ENCODE measurements at places on chromosomes 6 and 20.

DNA sequence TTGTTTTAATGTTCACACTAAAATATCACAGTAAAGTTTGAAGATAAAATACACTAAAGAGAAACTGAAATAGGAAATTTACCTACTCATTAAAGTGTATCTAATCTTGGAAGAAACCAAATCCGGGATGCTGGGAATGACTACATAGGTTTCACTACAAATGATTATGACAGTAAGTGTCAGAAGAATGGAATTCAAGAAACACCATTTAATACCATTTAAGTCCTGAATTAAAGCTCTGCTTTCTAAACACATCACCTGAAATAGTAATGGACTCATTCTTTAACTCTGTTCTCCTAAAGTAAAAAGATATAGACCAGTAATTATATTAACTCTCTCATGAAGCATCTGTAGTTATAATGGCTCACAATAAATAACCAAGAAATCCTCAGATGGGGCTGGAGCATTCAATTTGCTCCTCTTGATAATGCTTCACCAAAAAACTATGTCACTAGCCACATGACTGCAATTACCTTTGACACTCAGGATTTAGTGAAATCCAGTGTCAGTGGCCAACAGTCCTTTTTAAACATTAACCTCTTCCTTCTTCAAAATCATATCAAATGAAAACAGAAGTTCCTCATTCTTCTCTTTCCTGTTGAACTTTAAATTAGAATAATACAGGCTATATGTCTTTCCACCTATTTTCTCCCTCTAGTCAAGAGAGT is 41.4 kb downstream of the MAP7 start:
- DNase-seq, result no peak

- DNase-seq, result no peak
These were observed 353.2 kb upstream of the BTBD3 start for GRCh38 chr20:11564491-11564890.

DNA sequence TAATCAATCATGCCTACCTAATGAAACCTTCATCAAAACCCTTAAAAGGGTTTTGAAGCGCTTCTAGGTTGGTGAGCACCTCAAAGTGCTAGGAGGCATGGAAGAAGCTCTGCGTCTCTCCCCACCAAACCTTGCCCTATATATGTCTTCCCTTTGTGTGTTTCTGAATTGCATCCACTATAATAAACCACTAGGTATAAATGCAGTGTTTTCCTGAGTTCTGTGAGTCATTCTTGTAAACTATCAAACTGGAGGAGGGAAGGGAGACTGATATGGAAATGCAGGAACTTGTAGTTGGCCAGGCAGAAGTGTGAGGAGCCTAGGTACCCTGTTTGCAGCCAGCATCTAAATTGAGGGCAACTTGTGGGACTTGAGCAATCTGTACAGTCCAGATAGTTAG is 698.8 kb downstream of the DOK5 start:
- no peak for DNase-seq

- DNase-seq, result no peak
These were observed 19.3 kb downstream of the SIRT5 start for GRCh38 chr6:13593720-13594119.

GRCh38 chr6:83556871-83557270 is 44.5 kb downstream of the PRSS35 start:
- DNase-seq, result no peak

DNA sequence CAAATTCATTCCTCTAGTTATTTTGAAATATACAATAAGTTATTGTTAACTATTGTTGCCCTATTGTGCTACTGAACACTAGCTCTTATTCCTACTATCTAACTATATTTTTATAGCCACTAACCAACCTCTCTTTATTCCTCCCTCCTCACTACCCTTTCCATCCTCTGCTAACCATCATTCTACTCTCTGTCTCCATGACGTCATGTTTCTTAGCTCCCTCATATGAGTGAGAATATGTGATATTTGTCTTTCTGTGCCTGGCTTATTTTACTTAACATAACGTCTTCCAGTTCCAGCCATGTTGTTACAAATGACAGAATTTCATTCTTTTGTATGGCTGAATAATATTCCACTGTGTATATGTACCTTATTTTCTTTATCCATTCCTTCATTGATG is 95.3 kb downstream of the ATXN1 start:
- no peak for DNase-seq

DNA sequence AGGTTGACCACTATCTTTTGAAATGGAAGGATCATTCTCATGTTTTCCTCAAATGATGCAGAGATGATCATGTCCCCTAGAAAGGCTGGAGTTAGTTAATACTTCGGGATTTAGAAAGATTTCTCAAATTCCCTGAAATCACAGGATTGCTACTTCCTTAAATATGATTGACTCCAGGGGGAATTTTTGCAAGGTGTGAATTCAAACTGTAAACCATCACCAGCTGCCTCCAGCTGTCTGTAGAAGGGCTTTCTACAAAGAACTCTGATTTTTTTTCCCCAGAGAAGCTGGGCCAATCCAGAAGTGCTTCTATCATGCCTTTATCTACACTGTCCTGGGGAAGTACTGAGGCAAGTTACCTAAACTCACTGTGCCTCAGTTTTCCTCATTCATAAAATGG is 114.5 kb downstream of the EDN1 start:
- DNase-seq, result no peak

DNA sequence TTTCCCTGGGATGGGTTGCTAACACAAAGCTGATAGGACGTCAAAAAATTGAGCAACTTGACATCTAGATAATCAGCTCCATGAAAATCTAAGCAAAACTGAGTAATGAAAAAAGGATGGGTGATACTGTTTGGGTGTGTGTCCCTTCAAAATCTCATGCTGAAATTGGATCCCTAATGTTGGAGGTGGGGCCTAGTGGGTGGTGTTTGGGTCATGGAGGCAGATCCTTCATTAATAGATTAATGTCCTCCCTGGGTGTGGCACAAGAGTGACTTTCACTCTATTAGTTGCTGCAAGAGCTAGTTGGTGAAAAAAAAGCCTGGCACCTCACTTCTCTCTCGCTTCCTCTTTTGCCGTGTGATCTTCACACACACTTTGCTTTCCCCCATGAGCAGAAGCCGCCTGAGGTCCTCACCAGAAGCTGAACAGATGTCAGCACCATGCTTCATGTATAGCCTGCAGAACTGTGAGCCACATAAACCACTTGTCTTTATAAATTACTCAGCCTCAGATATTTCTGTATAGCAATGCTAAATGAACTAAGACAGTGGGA is 160.9 kb downstream of the FRK start:
- DNase-seq, result no peak

- no peak for DNase-seq
These were observed 200.8 kb upstream of the CHD6 start for GRCh38 chr20:41818991-41819390.

DNA sequence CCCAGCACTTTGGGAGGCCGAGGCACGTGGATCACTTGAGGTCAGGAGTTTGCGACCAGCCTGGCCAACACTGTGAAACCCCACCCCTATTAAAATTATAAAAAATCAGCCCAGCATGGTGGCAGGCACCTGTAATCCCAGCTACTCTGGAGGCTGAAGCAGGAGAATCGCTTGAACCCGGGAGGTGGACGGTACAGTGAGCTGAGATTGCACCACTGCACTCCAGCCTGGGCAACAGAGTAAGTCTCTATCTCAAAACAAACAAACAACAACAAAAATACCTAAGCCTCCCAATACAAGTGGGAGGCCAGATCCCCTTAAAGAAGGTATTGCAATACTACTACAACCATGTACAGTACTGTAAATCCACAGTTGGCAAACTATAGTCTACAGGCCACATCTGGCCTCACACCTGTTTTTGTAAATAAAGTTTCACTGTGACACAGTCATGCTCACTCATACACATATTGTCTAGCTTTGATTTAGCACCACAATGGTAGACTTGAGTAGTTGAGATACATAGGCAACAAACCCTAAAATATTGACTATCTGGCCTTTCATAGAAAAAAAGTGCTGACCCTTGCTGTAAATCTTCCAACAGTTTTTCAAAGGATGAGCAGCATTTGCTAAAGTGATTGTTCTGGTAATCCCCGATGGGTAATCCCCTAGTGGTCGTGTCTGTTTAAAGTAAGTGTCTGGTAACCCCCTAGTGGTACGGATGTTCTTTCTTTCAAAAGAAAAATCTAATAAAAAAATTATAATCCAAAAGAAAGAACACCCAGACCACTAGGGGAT is 202.0 kb downstream of the RNGTT start:
- no peak for DNase-seq

DNA sequence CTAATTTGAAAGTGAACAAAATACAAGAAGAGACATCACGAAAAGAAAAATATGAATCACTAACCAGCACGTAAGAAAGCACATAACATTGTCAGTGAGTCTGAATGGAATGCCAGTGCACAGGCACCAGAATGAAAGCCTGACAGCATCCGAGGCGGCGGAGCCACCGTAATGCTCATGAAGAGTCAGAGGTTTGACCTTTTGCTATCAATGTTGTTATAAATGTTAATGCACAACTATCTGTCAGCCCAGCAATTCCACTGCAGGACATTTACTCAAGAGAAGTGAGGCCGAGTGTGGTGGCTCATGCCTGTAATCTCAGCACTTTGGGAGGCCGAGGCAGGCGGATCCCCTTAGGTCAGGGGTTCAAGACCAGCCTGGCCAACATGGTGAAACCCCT is 562.1 kb downstream of the PRKN start:
- DNase-seq, result no peak

DNA sequence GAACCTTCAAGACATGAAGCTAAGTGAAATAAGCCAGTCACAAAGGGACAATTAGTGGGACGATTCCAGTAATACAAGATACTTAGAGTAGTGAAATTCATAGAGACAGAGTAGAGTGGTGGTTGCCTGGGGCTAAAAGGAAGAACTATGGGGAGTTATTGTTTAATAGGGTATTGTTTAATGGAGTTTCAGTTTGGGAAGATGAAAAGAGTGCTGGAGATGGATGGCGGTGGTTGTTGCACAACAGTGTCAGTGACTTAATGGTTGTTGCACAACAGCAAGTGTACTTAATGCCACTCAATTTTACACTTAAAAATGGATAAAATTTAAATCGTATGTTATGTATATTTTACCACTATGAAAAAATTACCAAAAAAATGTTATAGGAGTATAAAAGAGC is 209.7 kb upstream of the TENT5A start:
- DNase-seq, result no peak

DNA sequence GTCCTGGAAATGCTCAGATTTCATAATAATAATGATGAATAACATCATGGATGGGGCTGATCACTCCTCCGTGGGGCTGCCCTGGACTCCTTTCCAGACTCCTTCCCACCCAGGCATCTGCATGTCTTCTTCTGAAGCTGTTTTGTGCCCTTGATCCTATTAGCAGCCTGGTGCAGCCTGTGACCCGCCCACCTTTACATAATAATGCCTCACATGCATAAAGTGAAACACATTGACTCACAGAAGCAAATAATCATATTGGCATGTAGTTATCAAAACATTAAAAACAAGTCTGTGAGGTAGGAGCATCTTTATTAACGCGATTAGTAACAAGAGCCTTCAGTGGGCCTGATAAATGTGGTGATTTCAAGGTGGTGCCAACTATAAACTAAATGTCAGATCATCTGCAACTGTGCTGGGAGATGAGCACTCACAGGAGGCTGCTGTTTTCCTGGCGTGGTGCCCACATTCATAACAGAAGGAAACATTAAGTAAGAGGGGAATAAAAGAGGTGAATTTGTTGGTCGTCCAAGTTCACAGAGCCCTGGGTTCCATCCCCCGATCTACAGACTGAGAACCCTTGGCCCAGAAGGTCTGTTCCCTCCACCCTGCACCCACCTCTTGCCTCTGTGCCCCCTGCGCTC is 344.7 kb downstream of the CDH4 start:
- peak; percentile 14 for DNase-seq

- peak; percentile 80 for DNase-seq
These were observed 1.9 kb downstream of the DDR1 start for GRCh38 chr6:30885999-30886896.

DNA sequence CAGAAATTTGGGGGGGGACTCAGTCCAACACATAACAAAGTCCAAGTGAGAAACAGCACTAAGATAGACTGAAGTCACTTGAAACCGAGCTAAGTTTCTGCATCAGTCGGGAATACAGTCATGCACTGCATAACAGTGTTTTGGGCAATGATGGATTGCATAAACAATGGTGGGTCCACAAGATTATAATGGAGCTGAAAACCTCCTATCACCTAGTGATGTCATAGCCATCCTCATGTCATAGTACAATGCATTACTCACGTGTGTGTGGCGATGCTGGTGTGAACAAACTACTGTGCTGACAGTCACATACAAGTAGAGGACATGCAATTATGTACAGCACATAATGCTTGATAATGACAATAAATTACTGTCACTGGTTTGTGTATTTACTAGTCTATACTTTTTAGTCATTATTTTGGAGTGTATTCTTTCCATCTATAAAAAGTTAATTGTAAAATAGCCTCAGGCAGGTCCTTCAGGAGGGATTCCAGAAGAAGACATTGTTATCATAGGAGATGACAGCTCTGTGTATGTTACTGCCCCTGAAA is 154.5 kb upstream of the ECI2 start:
- DNase-seq, result no peak

DNA sequence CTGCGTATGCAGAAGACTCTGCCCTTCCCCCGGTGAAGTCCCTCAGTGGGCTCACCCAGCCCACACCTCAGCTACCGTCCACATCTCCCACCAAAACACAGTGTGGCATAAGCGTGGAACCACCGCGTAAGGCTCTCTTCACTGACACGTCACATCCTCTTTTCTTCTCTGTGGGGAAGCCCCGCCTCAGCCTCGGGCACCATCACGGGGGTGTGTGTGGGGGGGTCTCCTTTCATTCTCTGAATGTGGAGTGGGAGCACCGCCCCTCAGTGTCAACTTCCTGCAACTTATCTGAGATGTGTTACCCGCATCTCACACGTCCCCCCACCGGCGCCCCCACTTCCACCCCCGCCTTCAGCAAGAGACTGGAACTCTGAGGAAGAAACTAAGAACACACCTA is 388.4 kb upstream of the JARID2 start:
- DNase-seq, result no peak

GRCh38 chr20:59305908-59306655 is 5.7 kb downstream of the EDN3 start:
- no peak for DNase-seq

DNA sequence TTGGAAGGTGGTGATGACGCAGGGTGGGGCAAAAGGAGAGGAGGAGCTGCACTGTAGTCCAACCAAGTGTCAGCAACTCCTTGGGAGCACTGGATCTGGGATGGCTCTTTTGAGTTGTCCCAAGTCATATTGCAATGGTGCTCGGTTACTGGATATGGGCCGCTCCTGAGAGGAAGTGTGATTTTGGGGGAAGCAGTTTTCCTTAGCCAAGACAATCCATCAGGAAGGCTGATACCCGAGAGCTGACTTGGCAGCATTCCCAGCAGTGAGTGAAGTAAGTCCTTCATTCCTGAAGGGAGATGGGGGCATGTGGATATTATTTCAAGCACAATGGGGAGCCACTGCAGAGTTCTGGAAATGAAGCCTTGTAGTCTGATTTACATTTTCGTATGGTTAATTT is 354.1 kb downstream of the RFPL4B start:
- peak; percentile 59 for DNase-seq
